ENCODE measurements at places on chromosomes 5 and 9.
A peak's percentile ranks its signal among the peaks of the same experiment; 100 is the strongest.

DNA sequence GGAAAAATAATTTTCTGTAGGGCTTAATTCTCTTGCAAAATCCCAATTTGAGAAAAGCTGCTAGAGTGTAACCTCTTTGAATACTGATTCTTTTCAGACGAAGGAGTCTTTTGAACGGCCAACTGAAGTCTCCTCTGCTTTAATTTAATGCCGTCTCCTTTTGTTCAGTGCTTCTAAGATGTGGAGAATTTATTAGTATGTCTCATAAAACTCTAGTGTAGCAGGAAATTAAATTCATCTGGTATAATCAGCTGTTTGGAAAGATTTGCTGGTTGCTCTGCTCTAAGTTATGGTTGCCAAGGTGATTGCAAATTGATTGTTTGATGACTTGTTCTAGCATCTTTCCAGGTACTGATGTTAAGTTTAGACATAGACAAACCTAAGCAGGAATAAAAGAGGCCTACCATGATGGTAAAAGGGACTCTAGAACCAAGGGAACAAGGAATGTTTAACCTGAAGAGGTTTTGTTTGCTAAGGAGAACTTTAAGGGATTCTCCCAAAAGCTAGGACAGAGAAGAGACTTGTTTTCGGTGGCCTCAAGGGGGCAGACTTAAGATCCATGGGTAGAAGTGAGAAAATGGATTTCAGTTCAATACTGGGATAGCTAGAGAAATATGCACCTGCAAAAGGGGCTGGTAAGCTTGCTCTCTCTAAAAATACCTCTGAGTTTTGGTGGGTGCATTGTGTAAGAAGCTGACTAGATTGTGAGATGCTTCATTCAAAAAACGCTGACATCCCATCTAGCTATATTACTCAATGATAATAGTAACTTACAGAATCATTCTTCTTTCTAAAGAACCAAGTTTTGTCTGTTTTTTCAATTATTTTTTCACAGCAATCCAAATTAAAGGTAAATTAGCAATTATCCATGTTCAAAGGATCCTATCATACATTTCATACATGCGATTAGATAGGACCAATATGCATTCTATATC is 5.7 kb upstream of the ADRB2 start:
- peak; percentile 26 for DNase-seq

GRCh38 chr5:44842496-44843282 is 33.9 kb downstream of the MRPS30 start:
- no peak for DNase-seq

DNA sequence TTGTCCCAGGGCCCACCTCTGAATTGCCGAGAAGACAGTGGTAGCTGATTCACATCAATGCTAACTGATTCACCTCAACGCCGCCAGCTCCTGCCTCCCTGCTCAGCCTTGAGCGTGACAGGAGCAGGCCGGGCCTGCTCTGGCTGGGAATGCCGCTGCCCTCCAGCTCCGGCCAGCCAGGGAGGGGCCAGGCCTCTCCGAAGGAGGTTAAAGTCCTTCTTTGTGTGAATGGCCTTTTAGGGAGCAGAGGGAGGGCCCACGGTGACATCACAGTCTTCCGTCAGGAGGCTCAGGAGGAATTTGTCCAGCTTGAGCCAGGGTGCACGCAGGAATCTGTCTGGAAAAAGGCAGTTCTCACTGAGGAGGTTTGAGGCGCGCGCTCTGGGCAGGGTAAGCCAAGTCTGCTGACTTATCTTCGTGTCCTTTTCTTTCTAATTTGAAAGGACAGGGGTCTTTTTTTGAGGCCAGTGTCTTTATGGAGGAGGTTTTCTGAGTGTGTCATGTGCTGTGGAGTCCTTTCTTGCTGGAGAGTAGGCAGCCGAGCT is 82.7 kb downstream of the C9orf152 start:
- no peak for DNase-seq

- no peak for DNase-seq
These were observed 10.3 kb downstream of the PHF19 start for GRCh38 chr9:120866651-120867050.

GRCh38 chr5:69414885-69415583 is at the start of gene MARVELD2:
Gene MARVELD2 (plus strand): TSS chr5:69415116. CDS start chr5:69419386, 4,270 bp downstream.
- peak; percentile 52 for DNase-seq

DNA sequence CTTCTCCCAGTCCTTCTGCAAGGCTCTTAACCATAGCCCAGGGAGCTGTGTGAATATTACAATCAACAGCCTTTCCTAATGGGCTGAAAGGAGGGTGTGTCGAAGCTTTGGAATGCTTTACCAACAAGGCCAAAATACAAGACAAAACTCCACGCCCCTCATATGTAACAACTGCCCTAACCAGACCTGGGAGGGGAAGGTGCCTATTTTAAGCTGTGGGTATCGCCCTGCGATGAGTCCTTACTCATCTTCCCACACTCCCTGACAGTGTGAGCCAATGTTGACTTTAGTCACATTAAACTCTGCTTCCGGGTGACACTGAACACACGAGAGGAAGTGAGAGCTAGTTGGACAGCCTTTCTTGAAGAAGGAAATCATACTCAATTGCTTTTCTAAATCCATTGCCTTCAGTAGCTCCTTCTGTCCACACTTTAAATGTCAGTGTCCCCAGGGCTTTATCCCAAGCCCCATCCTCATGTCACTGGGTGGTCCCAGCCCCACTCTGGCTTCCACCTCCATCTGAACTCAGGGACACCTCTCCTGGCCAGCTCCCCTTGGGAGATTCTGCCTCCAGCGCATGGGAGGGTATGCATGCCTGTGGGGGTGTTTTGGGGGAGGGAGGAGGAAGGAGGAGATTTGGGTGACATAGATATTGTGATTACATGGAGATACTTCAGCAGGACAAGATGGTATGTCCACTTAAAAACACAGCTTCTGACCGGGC is 6.5 kb upstream of the TBC1D9B start:
- no peak for DNase-seq

GRCh38 chr9:81074221-81074620 is 615.1 kb downstream of the TLE1 start:
- DNase-seq = no peak

DNA sequence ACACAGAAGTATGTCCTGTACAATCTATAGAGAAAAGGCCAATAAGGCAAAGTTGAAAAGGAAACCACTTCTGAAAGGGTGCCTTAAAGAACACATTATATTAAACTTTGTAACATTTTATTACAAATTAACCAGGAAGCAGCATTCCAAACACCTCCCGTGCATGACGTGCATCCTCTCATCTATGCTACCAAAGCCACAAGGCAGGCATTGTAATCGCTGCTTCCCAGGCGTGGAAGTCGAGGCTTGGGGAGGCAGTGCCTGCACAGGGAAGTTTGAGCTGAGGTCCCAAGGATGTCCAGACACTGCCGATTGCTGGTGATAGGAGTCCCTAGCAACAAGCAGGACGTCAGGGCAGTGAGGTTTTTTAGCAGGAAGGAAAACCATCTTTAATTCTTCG is 44.3 kb upstream of the BARHL1 start:
- DNase-seq = no peak

- no peak for DNase-seq
These were observed 161.9 kb upstream of the ACOT12 start for GRCh38 chr5:81555865-81556264.

DNA sequence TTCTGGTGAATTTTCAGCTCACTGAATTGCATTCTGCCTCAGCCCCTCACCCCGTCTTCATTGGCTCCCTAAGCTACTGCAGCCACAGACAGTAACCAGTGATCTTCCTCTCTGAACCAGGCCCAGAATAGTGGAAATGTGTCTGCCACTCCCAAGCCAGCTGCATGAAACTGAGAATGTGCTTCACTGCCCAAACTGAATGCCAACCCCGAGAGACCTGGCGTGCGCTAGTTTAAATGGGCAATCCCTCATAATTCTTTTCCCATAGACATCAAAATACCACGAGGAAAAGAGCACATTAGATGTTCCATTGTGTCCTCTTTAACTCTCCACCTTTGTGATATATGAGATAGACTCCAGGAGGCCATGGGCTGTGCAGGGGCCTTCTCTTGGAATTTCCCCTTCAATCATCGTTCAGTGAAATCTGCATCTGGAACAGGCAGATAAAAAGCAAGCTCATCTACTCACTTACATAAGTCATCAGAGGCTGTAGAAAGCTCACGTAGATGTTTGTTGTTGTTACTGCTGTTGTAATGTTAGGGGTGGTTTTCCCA is 320.2 kb downstream of the NFIB start:
- DNase-seq = no peak

DNA sequence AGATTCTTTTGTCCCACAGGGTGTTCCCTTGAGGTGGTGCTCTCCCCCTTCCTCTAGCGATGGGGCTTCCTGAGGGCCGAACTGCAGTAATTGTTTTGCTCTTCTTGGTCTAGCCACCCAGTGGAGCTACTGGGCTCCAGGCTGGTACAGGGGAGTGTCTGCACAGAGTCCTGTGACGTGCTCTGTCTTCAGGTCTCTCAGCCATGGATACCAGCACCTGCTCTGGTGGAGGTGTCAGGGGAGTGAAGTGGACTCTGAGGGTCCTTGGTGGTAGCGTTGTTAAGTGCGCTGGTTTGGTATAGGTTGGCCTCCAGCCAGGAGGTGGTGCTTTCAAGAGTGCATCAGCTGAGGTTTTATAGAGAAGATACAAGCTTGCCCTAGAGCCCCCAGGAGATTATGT is 20.4 kb upstream of the CEP72 start:
- DNase-seq = no peak

DNA sequence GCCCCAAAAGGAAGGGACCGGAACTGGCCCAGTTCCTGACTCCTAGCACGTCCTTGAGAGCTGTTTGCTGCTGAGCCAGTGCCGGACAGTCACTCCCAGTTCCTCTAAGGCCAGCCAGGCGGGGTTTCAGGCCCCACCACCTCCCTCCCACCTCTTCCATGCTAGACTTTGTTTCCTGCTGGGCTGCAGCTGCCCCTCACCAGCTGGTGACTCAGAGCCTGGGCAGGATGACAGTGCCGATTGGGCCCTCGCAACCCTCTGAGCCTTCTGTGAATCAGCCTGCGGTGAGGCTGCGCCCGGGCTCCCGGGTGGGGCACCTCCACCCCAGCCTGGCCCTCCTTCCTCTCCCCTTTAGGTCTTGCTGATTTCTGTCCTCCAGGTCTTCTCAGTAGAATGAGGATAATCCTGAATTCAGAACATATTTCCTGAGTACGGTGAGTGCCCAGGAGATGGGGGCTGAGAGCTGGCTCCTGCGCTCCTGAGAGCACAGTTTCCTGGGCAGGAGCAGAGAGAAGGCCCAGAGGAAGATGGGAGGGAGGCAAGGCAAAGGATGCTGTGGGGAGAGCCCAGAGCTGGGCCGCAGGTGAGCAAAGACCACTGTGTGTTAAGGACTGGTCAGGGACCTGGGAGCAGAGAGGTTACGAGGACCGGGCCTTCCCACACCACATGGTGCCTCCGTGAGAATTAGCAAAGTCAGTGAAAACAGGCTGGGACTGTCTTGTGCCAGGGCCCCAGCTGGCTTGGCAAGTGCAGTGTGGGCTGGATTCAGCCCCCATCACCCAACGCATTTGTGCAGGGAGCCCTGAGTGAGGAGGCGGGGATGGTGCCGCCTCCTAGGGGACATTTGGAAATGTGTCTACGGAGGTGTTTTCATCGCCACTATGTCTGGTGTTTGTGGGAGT is 32.9 kb upstream of the STXBP1 start:
- DNase-seq = peak; percentile 95

DNA sequence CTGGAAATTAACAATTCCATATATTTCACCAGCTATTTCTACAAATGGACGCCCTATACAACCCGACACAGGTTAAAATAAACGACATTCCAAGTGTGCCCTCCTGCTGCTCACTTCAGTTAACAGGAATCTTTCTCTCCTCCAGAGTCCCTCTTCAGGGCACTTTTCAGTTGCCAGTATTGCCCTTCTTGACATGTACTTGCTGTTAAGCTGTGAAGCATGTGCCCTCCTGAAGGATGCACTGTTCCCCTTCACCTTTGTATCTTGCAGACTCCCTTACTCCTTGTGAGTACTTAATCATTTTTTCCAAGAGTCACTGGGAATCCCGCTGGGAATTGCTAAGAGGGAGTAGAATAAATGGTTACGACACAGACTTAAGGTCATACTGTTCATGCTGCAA is 364.1 kb downstream of the CTNND2 start:
- DNase-seq = no peak

- no peak for DNase-seq
These were observed 54.4 kb downstream of the ANKH start for GRCh38 chr5:14816999-14817761.

GRCh38 chr5:45355189-45355992 is 340.8 kb downstream of the HCN1 start:
- no peak for DNase-seq

GRCh38 chr5:73318308-73318719 is 130.3 kb downstream of the FOXD1 start:
- no peak for DNase-seq

DNA sequence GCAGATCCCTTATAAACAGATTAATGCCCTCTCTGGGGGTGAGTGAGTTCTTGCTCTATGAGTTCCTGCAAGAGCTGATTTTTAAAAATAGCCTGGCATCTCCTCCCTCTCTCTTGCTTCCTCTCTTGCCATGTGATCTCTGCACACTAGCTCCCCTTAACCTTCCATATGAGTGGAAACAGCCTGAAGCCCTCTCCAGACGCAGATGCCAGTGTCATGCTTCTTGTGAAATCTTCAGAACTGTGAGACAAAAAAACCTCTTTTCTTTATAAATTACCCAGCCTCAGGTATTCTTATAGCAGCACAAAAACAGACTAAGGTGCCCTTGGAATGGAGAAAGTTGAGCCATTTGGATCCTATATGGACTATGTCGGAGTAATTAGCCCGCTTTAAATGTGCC is 559.7 kb upstream of the CYLC2 start:
- DNase-seq = no peak

DNA sequence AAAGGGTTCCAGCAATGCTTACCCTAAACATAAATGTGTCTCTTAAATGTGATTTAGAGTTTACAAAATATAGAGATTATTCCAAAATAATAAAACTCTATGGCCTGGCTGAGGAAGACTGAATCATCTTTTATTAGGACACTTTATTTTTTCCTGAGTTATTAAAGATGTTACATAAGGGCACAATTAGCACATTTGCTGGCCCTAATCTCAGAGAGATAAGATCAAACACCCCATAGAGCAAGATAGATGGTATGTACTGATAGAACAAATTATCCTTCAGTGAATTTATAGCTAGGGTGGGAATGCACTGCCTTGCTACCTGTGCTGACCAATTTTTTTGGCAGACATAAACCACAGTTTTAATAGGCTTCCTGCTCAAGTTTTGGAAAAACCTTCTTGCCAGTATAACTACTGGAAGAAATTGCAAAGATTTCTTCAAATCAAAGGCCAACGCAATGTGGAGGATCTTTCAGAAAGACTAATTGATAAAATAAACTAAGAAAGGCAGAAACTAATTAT is 367.1 kb upstream of the MPDZ start:
- DNase-seq = no peak

All from SHP77 (cell line).